ENCODE measurements at places on chromosomes 6 and 20.

DNA sequence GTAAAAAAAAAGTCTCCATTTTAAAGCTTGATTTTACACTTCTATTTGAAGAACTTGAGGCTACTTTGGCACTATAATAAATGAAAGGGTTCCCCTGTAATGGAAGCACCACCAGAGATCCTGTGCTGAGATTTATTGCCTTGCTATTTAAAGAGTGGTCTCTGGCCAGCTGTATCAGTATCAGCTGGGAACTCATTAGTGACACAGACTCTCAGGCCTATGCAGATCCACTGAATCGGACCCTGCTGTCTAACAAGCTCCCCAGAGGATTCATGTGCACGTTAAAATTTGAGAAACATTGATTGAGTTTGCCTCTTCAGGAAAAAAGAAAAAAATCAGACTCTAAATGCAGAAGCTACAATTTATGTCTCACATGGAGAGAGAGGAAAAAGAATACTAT is 299.9 kb upstream of the BMP2 start:
- no peak for DNase-seq

- DNase-seq, result no peak
These were observed 5.6 kb upstream of the APMAP start for GRCh38 chr20:24998121-24998520.

- DNase-seq, result peak; percentile 51
These were observed 65.8 kb downstream of the ADTRP start for GRCh38 chr6:11712760-11713159.

DNA sequence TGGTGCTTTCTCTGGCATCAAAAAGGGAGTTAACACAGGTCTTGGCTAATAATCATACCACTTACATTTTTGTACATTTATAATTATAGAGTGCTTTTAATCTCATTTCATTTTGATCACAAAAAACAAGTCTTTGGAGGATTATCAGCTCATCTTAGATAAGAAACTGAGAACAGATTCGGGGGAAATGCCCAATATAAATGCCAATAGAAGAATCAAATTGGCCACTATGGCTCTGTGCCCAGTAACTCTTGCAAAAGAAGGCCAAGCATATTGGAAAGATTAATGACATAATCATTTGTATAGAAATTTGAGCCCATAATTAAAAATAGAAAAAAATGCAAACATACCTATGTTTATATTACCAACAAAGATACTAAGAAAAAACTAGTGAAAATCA is 42.5 kb downstream of the IPCEF1 start:
- no peak for DNase-seq

- peak; percentile 70 for DNase-seq
These were observed 15.5 kb downstream of the CCDC167 start for GRCh38 chr6:37483917-37484785.

DNA sequence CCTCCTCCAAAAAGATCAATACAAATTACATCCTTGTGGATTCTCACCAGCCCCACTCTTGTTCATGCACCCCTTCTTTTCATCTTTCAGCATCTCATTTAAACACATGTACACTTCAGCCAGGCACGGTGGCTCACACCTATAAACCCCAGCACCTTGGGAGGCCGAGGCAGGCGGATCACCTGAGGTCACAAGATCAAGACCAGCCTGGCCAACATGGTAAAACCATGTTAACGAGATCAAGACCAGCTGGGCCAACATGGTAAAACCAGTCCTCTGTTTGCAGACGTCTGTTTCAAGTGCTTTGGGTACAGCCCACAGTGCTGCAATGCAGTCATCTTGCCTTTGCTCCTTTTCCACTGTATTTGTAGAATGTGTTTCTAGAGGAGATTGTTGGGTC is 45.3 kb downstream of the ZMYND8 start:
- DNase-seq, result no peak

GRCh38 chr6:121880831-121881230 is 445.4 kb downstream of the GJA1 start:
- DNase-seq, result no peak

GRCh38 chr6:122995921-122996793 is at the start of gene CLVS2:
CLVS2 (plus strand) TSS chr6:122996235; CDS start chr6:122997778, 1,543 bp downstream.
- DNase-seq, result no peak
